ENCODE measurements at places on chromosomes 12 and 14.
A peak's percentile ranks its signal among the peaks of the same experiment; 100 is the strongest.

DNA sequence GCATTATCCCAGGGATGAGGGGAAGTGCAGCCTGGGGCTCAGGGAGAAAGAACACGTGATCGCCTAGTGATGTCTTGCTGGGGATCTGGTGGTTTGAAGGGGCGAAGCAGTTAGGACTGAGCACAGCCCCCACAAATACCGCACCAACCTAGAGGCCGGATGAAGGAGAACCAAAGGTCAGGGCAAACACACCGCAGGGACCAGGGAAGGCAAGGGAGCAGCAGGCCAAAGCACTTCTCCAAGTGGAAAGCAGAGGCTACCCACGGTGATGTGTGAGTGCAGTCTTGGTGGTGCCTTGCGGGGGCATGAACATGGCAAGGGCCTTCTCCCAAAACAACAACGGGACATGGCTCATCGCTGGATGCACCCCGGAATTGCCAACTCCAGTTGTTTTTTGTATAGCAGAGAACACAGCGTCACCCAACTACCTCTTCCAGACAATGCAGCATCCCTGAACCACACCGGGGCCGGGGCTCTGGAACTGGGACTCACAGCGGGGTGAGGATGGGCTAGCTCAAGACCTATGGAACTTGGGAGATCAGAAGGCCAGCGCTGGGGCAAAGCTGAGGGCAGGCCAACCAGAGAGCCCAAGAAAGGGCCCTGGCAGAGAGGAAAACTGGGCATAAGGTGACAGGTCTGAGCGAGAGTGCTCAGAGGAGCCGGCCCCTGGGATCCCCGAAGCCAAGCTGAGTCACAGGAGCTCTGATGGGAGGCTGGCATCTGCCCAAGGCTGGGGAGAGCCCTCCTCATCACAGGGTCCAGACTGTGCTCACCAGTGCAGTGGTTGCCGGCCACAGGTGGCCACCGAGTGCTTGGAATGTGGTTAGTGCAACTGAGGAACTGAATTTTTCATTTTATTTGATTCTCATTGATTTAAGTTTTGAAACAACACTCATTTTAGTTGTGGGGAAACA, 11.1 kb downstream of the GALNT16 start:
- DNase-seq: no peak

DNA sequence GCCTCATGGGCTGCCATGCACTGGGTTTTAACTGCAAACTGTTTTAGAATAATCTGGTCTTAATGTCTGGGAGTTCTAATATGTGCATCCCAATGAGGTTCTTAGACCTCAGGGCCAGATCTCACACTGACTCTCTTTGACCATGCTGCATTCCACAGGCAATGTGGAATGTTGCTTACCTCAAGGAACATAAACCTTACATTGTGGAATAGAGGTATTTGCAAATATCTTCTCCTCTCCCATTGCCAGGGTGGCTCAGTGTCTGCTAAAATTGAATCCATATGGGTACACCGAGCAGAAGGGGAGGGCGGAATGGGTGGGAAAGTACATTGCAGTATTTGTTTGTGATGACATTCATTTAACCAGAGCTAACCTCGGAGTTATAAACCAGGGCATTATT, 78.6 kb downstream of the CHST11 start:
- DNase-seq: no peak

GRCh38 chr12:82695531-82695930, 8.8 kb downstream of the TMTC2 start:
- no peak for DNase-seq

DNA sequence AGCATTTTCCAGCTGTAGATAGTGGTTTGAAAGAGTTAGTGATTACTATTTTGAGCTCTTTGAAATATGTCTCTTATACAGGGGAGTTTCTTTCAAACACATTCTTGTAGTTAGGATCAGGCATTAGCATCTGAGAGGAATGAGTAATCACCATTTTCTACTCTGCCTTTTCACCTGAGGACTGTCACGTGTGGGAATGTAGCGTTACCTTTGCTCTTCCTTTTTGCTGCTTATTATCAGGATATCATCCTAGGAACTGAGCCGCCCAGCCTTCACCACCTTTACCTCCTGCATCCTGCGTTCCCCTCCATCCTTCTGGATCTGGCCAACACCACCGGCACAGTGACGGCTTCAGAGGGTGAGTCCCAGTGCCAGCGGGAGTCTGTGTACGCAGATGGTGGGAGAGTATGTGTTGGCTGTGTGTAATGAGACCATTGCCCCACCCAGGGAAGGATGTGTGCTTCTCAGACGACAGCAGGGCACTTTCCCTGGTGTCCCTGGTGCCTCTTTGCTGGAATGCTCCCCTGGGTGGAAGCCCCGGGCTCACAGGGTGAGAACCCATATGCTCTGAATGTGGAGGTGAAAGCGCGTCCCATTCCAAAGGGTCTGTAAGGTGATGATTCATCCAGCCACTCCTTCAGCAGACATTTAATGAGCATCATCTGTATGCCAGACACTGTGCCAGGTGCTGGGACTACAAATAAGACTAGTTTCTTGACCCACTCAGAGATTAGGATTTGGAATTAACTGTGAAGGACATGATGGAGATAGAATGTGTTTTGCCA, 27.5 kb downstream of the GSG1 start:
- no peak for DNase-seq

DNA sequence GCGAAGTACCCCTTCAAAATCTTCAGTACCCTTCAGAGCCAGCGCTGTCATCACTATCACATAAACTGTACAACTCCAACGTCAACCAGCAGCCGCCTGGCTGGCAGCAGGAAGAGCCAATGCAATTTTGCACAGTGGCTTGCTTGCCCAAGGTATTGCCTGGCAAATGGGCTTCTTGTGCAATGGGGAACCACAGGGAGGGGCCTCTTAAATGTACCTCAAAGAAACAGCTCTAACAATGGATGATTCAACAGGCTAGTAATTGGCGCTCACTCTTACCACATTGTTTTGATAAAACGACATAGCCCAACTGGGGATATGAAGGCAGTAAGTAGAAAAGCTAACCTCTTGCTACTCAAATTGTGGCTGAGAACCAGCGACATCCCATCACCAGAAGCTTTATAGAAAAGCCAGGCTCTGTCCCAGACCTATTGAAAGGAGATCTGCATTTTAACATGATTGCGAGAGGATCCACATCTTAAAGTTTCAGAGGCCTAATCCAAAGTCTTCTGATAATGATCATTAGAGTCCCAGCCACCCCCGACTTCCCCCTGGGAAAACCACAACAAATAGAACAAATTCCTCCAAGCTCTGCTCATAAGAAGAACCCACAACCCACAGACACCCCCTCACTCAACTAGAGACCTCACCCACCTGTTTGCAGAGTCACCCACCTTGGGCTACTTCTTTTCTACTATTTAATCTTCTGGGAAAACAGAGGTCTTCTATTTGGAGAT, 125.3 kb upstream of the HIF1A start:
- DNase-seq: no peak

GRCh38 chr14:70793637-70794036, 15.7 kb downstream of the MAP3K9 start:
- DNase-seq: no peak

DNA sequence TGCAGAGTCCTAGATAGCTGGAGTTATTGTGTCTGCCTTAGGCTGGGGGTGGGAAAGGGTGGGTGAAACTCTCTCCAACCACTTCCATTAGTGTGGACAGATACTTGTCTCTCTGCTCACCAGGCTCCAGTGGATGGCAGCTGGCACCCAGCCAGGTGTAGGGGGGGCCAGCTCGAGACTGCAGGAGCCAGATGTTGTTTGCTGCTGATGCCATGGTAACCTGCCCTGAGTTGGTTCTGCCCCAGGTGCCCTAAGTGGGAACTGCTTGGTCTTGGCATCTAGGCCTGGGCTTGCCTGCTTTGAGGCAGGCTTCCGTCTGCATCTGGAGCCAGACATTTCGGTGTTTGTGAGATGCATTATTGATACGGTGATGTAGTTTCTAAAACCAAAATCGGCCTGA, 82.2 kb downstream of the ADCK1 start:
- DNase-seq: peak; percentile 87

DNA sequence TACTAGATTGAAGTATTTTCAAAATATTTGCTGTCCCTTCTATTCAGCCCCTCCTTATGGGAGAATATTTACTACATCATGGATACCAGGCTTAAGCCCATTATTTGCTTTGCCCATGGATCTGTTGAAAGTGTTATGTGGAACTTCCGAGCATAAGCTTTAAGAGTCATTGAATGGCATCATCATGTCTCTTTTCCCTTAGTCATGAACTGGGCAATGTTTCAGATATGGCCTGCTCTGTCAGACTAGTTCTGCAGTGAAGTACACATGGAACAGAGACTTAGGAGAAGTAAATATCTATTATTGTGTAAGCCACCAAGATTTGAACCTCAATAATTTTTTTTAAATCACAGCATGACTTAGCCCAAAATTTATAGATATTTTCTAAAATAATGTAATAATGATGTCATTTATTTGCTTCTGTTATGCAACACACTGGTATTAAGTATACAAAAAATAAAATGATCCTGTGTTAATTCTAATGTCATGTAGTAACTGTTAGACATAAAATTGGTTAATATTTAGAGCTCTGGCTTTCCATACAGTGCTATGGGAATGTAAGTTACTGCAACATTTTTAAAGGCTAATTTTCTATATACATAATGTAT, 1097.3 kb downstream of the SLC16A7 start:
- DNase-seq: no peak

- no peak for DNase-seq
These were observed 1.4 kb downstream of the PSMB5 start for GRCh38 chr14:23033251-23033727.

DNA sequence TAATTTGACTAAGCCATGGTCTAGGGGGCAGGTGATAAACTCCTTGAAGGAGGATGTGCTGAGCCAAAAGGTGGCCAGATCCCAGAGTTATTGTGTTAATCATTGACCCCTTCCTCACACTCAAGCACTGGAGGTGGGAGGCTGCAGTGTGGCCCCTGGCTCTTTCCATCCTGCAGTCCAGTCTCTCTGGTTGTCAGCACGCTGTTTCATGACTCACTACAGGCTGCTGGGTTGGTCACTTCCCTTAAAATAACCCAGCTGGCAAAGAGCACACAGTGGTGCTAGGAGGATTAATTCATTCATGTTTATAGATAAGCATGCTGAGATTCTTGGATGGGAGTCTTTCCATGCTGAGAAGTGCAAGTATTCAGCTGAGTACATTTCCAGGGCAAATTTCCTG, 228.9 kb downstream of the ANO2 start:
- no peak for DNase-seq

- DNase-seq: no peak
These were observed 1140.7 kb upstream of the TMEM132C start for GRCh38 chr12:127126260-127126628.

DNA sequence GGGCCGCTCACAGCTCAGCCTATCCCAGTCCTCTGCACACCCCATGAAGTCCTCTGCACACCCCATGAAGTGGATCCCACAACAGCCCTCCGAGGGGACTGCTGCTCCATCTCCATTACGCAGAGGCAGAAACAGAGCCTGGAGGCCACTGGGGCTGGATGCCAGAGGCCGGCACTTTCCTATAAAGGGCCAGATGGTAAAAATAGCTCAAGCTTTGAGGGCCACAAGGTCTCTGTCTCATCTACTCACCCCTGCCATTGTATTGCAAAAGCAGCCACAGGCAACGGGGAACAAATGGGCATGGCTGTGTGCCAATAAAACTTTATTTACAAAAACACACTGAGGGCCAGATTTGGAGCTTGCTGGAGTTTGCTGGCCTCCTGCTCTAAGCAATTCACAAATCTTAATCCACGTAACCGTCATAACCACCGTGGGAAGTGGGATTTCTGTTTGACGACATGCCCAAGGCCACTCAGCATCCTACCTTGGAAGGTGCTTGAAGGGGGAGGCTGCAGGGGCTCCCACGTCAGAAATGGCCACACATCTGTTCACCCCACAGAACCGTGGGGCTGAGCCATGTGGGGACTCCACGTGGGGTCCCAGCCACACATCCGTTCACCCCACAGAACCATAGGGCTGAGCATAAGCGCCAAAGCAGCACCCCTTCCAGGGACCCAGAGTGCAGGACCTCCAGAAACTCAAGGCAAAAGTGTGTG, 92.0 kb downstream of the NCOR2 start:
- no peak for DNase-seq

DNA sequence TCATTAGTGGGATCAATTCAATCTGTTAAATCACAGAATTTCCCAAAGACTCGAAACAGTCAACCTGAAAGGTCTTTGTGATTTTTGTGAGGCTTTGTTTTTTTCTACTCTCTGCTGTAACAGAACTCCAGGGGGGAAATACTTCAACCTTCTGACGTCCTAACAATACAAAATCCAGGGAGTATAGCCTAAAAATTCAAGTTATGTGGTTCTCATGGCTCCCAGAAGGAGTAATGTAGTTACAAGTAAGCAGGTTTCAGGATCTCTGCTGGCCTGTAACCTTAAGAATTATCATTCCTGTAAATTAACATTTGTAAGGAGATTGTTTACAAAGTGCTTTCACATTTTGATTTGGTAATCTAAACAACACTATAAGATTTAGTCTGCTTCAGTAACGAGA, 39.9 kb downstream of the VEZT start:
- DNase-seq: no peak

- no peak for DNase-seq
These were observed 170.5 kb downstream of the PIK3C2G start for GRCh38 chr12:18431771-18432170.

GRCh38 chr14:55438066-55438683, 2.2 kb downstream of the TBPL2 start:
- DNase-seq: no peak

DNA sequence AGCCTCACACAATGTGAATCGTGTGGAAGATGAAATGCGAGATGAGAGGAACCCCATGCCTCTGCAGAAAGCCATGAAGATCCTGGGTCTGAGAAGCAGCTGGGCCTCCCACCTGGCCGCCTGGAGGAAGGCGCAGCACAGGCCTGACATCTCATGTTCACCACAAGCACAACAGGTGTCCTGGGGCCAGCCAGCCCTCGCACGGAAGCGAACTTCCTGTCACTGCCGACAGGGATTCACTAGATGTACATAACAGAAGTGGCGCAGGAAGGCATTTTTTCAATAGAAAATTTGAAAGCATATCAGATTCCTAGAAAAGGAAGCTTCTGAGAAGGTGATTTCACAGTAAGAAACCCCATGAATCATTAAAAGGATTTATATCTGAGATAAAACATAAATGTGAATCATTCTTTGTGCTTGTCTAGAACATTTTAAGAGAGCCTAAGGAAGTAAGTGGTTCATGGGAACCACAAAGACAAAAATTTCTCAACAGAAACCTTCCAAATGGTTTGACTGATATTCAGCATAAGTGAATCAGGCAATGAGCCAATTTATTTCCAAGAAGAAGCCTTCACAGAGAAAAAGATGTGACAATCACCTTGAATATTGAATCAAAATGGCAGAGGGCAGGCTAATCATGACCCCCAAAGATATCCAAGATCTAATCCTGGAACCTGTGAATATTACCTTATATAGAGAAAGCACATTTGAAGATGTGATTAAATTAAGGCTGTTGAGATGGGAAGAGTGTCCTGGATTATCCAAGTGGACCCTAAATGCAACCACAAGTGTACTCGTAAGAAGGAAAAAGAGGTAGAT, 311.9 kb downstream of the DUSP6 start:
- DNase-seq: no peak
